NCI-H2029 (cell line): ENCODE measurements at places on chromosomes 1 and 21.
A peak's percentile ranks its signal among the peaks of the same experiment; 100 is the strongest.

DNA sequence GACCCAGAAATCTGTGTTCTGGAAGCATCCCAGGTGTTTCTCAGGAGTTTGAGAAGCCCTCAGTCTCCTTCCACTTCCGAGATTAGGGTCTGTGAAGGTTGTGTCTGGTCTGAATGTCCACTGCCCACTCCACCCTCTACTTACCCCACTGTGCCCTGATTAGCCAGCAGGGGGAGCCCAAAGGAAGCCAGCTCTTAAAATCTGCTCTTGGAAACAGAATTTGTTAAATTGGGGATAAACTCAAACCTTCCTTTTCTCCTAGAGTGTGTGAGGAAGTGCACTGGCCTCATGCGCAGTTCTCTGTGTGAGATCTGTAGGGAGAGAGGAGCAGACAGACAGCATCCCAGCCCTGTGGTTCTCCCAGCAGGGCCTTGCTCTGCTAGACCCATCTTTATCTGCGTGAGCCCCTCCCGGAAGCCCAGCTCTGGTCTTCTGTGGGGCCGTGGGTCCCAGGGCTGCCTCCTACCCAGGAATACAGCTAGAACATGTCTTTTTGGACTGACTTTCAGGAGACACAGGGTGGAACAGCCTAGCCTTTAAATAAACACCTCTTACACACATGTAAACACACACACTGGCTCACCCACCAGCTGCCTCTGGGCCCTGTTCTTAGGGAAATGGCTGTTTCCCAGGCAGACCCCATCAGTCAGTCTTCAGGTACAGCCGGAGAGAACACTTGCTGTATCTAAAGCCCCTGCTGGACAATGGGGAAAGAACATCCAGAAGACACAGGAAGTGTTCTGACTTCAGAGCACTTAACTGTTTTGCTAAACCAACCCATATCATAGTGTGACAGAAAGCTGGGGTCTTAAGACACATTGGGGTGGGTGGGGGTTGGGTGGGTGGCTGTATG, 52.2 kb downstream of the SMYD2 start:
- DNase-seq: no peak

- DNase-seq: no peak
Measured at GRCh38 chr1:21261551-21262292, 28.5 kb downstream of the ECE1 start.

DNA sequence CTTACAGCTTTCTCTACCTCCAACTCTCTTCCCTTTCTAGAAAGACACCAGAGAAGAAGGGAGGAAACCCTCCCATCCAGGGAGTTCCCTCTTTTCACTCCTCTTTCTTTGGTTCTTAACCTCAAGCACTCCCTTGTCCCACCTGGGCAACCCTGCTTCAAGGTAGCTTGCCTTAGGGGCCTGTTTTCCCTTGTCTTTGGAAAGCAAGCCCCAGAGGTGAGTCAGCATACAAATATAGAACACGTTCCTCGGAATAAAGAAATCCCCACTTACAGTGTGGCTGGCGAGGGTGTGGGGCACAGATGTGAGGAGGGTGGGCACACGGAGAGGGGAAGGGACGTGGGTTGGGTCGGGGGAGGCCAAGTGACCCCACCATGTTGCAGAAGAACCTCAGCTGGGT, 26.1 kb upstream of the KCNE2 start:
- DNase-seq: no peak

DNA sequence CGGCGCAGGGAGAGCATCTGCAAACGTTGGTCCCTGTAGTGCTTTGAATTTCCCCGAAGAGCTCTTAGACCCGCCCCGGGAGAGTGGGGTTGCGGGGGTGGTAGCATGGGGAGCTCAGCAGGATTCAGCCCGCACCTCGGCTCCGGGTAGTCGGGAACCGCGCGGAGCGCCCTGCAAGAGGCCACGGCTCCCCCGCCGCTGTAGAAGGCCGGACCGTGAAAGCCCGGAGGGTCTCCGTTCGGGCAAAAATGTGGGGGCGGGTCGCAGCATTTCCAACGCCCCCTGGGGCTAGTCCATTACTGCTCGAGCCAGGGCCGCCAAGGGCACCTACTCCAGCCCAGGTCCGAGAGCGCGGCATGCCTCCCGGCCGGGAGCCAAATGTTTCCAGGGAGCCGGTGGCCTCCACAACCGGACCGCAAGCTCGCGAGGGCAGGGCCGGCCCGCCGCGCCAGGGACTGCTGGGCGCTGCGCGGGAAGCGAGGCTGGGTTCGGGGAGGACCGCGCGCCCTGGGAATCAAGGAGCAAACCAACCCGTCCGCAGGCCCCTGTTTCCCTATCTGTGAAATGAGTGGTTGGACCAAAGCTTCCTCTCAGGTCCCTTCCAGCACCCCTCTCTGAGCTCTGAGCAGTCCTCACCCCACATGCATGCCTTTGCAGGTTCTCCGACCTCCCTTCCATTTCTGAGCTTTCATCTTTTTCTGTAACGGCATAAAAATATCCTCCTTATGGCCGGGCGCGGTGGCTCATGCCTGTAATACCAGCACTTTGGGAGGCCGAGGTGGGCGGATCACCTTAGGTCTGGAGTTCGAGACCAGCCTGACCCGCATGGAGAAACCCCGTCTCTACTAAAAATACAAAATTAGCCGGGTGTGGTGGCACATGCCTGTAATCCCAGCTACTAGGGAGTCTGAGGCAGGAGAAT, 775 bp upstream of the TMEM63A start:
- DNase-seq: no peak

- peak; percentile 59 for DNase-seq
Measured at GRCh38 chr1:30879940-30880677, 28.4 kb downstream of the SDC3 start.

- DNase-seq: no peak
Measured at GRCh38 chr1:100774370-100774769, 54.8 kb downstream of the VCAM1 start.
